ENCODE measurements at places on chromosomes 12 and 14. TPM values are rescaled to one million over a fixed set of nuclear protein-coding genes. Genes with fewer than 3 reads are reported as not detected.

WNT5B gene
- total RNA-seq: 4.2 TPM

GPD1 gene
- 2,409 TPM for total RNA-seq

ITGB7 gene
- total RNA-seq: 3.4 TPM

MANSC4 gene
- total RNA-seq: not detected

RNF10 gene
- total RNA-seq: 211 TPM

GALNT9 gene
- not detected for total RNA-seq

IL31 gene
- total RNA-seq: not detected

TDRD9 gene
- total RNA-seq: 0.38 TPM
